ENCODE measurements at places on chromosomes 1 and 21. TPM values are rescaled to one million over a fixed set of nuclear protein-coding genes. Genes with fewer than 3 reads are reported as not detected.

GRCh38 chr21:36419996-36420395, 34.8 kb downstream of the CHAF1B start:
- DNase-seq = peak; percentile 47

GRCh38 chr1:10679496-10680220, 116.8 kb downstream of the CASZ1 start:
- DNase-seq = no peak

GRCh38 chr1:168728473-168729404, at the start of gene DPT:
Gene DPT, minus strand, starts transcription at chr1:168729206. Its CDS starts 32 bp downstream, at chr1:168729174.
- DNase-seq = no peak

DNA sequence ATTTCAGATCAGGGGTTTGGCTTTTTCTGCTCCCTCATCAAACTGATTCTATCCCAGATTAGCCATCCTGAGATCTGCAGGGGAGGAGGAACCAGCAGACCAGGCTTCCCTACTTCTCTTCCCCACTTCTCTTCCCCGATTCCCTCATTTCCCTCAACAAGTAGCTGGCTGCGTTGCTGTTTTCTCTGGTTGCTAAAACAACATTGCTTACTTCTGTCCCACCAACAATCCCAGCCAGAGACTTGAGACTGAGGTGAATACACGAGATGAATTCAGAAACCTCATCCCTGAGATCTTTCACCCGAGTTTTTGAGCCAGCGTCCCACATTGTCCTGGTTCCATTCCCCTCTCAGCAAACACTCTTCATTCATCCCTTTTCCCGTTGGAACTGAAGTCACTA, 22.4 kb downstream of the DYRK3 start:
- DNase-seq = no peak

DNA sequence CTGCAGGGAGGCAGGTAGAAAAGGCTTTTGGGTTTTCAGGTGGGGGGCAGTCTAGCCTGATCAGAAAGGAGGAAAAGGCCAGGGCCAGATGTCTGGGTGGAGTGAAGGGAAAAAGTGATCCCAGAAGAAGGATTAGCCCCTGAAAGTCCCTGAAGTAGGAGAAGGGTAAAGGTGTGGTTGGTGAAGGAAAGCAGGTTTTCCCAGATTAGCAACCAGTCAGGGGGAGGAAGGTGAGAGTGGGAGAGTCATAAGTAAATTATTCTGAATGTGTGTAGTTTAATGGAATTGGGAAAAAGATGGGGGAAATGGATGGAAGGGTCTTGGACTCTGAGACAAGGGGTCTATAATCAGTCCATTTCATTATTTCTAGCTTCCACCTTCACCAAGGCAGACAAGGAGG, 647 bp upstream of the SPRR1A start:
- no peak for DNase-seq

GRCh38 chr1:225710804-225711203, 57.9 kb upstream of the ENAH start:
- no peak for DNase-seq

DNA sequence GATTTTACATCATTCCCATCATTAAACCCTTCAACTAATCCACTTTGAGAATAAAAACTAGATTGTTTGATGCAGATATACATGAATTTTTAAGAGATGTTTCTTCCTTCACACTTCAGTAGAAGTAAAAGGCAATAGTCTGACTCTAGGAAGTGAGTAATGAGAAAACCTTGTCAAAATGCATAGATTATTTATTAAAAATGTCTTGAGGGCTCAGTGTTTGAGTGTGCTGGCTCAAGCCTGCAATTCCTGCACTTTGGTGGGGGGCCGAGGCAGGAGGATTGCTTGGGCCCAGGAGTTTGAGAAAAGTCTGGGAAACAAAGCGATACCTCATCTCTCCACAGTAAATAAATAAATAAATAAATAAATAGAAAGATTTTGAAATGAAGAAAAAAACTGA, 177.1 kb downstream of the NEGR1 start:
- DNase-seq = no peak

- DNase-seq = no peak
These were observed 38.2 kb downstream of the ARID1A start for GRCh38 chr1:26733982-26734381.

DNA sequence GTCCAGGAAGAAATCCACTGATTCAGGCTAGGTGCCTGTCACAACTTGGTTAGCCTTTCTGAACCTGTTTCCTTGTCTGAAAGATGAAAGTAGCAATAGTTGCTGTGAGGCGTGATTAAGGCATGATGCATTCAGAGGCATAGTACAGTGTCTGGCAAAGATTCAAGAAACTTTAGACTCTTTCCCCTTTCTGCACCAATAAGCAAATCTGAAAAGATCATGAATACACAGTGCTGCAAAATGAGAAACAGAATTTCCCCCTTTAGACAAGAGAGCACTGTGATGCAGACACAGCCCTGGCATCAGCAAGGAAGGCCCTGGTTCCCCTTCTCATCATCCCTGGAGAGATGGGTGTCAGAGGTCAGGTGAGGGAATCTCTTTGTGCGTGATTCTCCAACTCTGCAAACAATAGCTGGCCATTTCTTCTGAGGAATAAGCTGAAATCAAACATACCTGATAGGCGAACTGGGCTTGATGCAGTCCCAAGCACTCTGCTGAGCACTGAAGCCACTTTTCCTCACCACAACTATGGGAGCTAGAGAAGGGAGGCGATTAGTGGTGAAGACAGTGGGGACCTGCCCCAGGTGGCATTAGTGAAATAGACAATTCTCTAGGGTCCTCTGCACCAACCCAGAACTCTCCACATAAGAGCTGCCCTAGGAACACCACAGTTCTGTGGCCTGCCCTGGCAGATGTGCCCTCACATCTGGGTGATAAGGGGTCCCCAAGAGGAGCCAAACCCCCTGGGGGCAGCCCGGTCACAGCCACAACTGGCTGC, 41.7 kb downstream of the ITPKB start:
- no peak for DNase-seq

The OR2L2 gene
- 0.11 TPM for total RNA-seq

The PLEKHA6 gene
- 15.1 TPM for total RNA-seq

The PLA2G2F gene
- 1.3 TPM for total RNA-seq

The OLFML3 gene
- total RNA-seq = 206 TPM

The DCDC2B gene
- total RNA-seq = not detected
